ENCODE measurements at places on chromosomes 3 and 15.

DNA sequence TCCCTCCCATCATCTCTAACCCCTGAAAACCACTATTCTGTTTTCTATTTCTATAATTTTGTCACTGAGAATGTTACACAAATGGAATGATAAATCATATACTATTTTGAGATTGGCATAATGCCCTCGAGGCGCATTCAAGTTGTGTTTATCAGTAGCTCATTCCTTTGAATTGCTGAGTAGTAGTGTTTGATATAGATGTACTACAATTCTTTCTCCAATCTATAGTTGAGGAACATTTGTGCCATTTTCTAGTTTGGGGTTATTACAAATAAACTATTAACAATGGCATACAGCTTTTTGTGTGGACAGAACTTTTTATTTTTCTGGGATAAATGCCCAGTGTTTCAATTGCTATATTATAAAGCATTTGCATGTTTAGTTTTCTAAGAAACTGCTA, 86.0 kb downstream of the CCR1 start:
- DNase-seq, result no peak
- no peaks in the 10 kb centered on the region for H3K36me3 ChIP-seq
- no peaks in the 10 kb centered on the region for H3K27me3 ChIP-seq
- H3K27ac ChIP-seq, result no peak overlapping the region
- H3K4me3 ChIP-seq, result no peak overlapping the region

GRCh38 chr3:121943431-121943830, 49.2 kb downstream of the SLC15A2 start:
- no peaks in the 10 kb centered on the region for H3K36me3 ChIP-seq
- no peaks in the 10 kb centered on the region for H3K27me3 ChIP-seq
- H3K27ac ChIP-seq, result no peak overlapping the region
- H3K4me1 ChIP-seq, result no peaks in the 10 kb centered on the region

DNA sequence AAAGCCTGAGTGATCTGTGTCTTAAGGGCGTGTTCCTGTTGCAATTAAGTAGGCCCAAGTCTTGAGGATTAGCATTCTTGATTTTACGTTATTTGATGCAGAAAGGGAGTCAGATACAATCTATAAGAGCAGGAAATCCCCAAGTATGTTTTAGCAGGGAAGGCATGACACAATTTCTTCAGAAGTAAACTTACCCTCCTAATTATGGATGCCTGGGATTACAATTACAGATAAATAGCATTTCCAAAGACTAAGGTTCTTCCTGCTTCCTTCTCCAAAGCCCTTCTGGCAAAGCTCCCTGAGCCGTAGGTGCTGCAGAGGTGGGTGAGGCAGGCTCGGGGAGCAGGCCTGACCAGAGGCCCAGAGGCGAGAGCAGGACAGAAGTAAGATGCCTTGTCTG, 34.9 kb upstream of the ST6GAL1 start:
- H3K27me3 ChIP-seq, result no peaks in the 10 kb centered on the region
- no peak for DNase-seq
- no peak overlapping the region for H3K27ac ChIP-seq
- H3K36me3 ChIP-seq, result no peaks in the 10 kb centered on the region
- no peak overlapping the region for H3K4me3 ChIP-seq

- H3K36me3 ChIP-seq, result peaks cover 18% of the 10 kb centered on the region
- H3K27ac ChIP-seq, result no peak overlapping the region
- H3K4me1 ChIP-seq, result no peaks in the 10 kb centered on the region
- H3K4me3 ChIP-seq, result no peak overlapping the region
- DNase-seq, result no peak
Measured at GRCh38 chr15:86522721-86523120, 443.1 kb downstream of the AGBL1 start.

GRCh38 chr3:193388361-193388760, 9.8 kb upstream of the ATP13A5 start:
- H3K4me3 ChIP-seq, result no peak overlapping the region
- no peaks in the 10 kb centered on the region for H3K4me1 ChIP-seq
- H3K27me3 ChIP-seq, result no peaks in the 10 kb centered on the region
- no peaks in the 10 kb centered on the region for H3K36me3 ChIP-seq
- no peak for DNase-seq

Measured in psoas muscle (tissue), 8 donors.